ENCODE measurements at places on chromosomes 13 and 19. TPM values are rescaled to one million over a fixed set of nuclear protein-coding genes. Genes with fewer than 3 reads are reported as not detected.

The MEIOSIN gene
- not detected for total RNA-seq

The ACP4 gene
- total RNA-seq = not detected

The ZSCAN4 gene
- not detected for total RNA-seq

The THSD8 gene
- total RNA-seq = not detected

DNA sequence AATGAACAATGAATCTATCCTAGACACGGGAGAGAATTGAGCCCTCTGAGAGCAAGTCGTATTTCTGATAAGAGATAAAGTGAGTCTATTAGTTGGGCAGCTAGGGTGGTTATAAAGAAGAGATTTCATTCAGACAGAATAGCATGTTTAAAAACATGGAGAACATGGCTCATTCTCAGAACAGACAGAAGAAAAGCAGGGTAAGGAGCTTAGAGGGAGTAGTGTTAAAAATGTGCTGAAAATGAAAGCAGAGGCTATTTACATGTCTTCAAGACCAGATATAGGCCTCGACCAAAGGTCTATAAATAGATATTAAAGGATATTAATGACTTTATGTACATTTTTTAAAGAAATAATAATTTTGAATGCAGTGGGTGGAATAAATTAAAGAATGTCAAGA, 149.5 kb downstream of the SLITRK1 start:
- no peak for DNase-seq

DNA sequence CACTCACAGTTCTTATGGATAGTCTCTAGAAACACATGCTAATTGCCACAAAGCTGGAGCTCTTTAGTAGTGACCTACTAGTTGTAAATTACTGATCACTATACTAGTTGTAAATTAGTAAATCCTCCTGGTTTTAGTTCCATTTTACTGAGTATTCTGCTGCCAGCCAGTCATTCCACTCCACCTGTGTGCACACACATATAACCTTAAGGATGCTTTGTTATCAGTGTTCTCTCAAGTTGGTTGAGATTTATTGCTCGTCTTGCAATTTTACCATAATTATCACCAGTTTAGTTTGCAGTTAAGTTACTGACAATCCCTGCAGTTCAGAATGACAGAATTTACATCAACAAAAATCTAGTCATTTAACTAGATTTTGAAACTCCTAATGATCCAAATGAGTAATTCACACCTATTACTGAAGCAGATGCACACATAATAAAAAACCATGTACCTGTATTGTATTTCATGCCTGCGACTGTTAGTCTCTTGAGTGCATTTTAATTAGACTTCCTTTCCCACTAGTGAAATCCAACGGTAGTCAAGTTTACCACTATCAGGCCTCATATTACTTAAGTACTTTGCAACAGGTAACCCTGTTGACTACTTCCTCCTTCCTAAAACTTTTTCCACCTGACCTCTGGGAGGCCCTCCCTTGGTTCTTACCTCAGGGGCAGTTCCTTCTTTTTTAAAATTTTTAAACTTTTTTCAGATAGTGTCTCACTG, 7.6 kb downstream of the TPT1 start:
- DNase-seq = no peak

- DNase-seq = no peak
These were observed 6.0 kb downstream of the SSC5D start for GRCh38 chr19:55494172-55494761.

The TRAPPC6A gene
- 20.0 TPM for total RNA-seq

DNA sequence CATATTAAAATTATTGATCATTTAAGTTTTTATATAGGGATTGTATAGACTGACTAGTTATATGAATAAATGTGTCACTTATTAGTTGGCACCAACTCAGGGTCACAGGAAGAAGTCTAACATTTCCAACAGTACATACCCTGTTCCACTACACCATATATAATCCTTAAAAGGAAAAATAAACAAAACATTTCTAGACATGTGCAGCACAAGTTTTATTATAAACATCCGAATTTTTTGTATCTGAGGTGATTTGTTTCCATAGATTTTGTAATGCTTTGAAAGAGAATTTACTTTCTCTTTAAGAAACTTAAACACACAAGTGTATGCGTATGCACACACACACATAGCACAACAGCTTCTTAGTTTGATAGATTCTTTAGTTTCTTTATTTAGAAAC, 418.6 kb upstream of the GPC6 start:
- no peak for DNase-seq

GRCh38 chr13:83085186-83085900, 796.9 kb downstream of the SLITRK1 start:
- no peak for DNase-seq

DNA sequence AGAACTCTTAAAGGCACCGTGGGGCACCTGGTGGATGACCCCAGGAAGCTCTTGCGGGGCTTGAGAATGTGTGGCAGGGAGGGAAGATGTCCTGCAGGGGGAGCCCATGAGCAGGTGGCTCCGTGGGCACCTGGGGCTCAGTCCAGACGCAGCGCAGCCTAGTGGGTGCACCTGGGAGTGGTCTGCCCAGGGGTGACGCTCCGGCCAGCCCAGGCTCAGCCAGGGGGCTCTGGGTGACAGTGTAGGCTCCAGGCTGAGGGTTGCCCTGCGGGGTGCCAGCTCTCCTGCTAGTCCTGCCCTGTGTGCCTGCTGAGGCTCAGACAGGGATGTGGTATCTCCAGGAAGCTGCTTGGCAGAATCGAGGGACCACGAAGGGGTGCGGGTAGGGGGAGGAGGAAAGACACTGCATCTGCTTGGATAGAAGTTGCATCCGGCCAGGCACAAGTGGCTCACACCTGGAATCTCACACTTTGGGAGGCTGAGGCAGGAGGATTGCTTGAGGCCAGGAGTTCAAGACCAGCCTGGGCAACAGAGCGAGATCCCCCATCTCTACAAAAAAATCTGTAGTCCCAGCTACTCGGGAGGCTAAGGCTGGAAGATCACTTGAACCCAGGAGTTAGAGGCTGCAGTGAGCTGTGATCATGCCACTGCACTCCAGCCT, 15.0 kb upstream of the PGLS start:
- DNase-seq = no peak

The ZNF69 gene
- total RNA-seq = 6.6 TPM

GRCh38 chr13:27226991-27227390, 24.4 kb upstream of the RPL21 start:
- DNase-seq = no peak

The SERTM1 gene
- 0.13 TPM for total RNA-seq

DNA sequence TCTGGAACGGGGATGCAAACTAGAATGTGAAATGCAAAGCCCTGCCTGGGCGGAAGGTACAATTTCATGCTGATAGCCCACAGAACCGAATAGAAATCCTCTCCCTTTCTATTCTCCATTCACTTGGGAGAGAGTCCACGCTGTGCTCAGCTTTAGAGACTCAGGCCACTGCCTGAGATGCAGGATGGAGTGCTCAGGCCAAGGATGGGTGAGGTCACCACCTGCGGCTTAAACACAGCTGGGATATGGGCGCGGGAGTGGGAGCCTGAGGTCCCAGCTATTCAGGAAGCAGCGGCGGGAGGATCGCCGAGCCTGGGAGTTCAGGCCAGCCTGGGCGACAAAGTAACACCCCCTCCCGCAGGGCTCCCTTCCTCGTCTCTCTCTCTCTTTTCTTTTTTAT, 446 bp upstream of the ZNF83 start:
- DNase-seq = no peak

The GPATCH1 gene
- 8.2 TPM for total RNA-seq

GRCh38 chr19:45187421-45188100, 9.0 kb downstream of the BLOC1S3 start:
- DNase-seq = no peak

The WIZ gene
- 64.0 TPM for total RNA-seq

DNA sequence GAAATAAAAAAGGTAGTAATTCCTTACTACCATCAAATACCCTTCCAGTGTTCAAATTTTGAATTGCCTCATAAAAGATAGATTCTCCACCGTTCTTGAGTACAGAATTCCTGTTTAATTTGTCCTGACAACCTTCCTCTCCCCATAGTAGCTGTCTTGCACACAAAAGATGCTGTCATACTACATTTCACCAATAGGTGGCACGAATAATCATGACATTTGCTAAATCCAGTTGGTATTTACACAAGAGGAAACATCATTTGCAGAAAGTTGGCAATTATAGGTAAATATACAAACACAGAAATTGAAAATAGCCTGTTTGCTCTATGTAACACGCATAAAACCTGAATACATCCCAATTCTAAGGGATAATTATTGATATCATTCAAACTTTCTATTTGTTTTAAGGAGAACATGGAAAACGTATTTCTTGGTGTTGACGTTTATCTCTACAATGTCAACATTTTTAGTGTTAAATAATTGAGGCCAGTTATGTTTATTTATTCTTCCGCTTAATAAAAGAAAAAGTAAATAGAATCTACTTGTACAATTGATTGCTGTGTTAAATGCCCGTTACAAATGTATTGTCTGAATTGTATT, 58.3 kb upstream of the CLDN10 start:
- DNase-seq = no peak

DNA sequence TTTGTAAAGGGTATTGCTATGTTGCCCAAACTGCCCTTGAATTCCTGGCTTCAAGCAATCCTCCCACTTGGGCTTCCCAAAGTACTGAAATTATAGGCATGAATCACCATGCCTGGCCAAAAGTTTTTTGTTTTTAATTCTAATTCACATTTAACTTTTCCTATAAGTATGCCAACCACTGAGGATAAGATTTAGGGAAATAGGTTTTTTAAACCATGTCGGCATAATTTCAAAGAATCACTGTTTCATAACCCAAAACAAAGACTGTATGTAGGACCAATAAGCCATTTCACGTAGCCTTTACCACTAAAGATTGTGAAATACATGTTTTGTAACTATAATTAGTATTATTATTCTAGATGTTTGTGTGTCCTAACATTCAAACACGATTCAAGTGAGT, 8.2 kb downstream of the ZDHHC20 start:
- DNase-seq = no peak

GRCh38 chr13:92461831-92462230, 764.8 kb upstream of the GPC6 start:
- no peak for DNase-seq

- DNase-seq = no peak
These were observed 68.2 kb downstream of the NHLRC3 start for GRCh38 chr13:39106216-39107005.

- no peak for DNase-seq
These were observed 9.1 kb downstream of the CACTIN start for GRCh38 chr19:3617463-3617862.

The NLRP11 gene
- not detected for total RNA-seq

DNA sequence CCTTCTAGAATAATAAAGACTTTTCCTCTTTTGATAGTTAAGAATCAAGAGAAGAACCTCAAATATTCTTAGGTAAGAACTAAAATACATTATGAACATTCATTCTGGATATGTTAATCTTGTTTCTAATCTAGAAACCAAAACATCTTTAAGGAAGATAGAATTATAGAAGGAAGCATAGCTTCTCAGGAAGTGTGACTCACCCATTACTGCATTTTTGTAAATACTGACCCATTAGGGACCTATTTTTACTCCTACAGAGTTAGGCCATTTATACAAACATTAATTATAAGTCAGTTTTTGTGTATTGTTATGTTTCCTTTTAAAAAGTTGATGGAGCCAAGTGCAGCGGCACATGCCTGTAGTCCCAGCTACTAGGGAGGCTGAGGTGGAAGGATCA, 147.1 kb downstream of the NUFIP1 start:
- no peak for DNase-seq

DNA sequence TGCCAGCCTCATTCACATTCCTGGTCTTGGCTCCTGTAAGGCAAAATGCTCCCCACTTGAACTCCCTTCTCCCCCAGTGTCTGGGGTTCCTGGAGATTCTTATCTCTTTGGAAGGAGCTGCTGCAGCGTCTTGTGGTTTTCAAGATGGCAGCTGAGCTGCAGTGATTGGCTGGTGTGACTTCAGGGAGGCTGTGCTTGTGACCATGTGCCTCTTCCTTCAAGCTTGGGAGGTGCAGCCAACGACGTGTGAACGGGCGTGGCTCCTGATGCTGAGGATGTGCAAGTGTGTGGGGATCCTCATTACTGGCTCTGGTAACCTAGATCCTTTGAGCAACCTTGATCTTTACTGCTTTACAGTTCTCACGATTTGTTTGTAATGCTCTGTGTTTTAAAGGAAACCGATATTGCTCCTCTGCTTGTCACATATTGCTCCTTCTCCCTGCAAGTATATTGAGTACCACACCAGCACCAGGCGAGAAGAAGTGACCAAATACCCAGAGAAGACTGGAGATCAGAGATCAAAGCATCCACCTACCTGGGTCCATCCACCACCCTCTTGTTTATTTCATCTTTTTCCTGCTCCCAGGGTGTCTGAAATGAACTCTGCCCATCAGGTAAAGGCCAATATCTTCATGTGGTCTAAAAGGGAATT, 208.5 kb downstream of the FGF9 start:
- peak; percentile 60 for DNase-seq

DNA sequence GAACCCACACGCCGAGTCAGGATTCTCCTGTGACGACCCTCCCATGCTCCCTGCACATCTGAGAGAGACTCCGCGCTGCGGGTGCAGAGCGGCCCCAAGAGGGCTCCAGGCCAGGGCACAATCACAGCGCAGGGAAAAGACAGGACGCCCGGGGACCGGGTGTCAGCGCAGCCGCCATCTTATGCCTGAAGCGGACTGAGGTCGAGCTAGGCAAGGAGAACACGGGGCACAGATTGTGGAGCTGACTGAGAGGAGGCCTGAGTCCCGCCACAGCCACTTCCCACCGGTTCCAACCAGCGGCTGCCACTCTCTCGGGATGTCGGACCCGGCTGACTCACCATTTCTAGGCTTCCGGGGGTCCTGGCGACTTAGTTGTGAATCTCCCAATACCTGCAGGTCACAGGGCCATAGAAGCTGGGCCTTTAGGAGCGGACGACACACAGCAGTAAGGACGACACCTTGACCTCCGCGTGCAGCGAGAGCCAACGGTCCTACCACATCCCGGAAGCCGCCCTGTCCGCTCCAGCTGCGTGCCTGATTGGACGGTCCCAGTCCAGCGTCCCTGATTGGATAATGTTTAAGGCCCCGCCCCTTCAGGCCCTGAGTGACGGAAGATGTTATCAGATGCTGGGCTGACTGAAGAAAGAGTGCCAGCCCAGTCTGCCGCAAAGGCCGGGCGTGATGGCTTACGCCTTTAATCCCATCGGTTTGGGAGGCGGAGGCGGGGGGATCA, at the start of gene ZNF728:
TSS of gene ZNF728 (minus strand) at position 487 of the 733 bp plus-strand sequence. CDS start at position 341, 146 bp downstream.
- DNase-seq = peak; percentile 94

GRCh38 chr13:113877149-113877990, 13.5 kb upstream of the GAS6 start:
- DNase-seq = peak; percentile 29

The PGLYRP2 gene
- total RNA-seq = not detected

The ZNF730 gene
- total RNA-seq = not detected

The IGFL1 gene
- not detected for total RNA-seq

DNA sequence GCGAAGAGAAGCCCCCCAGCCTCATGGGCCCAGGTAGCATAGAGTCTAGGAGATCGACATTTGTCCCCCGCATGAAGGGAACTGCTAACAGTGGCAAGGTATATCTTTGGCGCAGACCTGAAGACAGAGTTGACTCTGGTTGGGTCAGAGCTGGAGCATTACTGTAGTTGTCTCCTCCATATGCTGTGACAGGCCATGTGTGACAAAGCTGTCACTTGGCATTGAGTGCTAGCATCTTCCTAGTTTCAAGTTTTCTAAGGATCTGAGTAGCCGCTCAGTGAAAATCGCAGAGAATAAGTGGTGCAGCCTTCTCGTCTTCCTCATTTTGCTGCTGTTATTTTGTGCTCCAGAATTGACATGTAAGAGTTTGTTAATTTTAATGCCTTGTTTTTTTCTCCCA, 189.4 kb upstream of the RNF113B start:
- no peak for DNase-seq

The HSPBP1 gene
- total RNA-seq = 44.0 TPM

The PCDH9 gene
- 81.8 TPM for total RNA-seq

The NPAS1 gene
- not detected for total RNA-seq

GRCh38 chr19:17292301-17293074, 10.7 kb downstream of the ABHD8 start:
- peak; percentile 92 for DNase-seq

All from esophagus muscularis mucosa (tissue), 4 donors.